ENCODE measurements at places on chromosomes 1 and 21.
A peak's percentile ranks its signal among the peaks of the same experiment; 100 is the strongest.

DNA sequence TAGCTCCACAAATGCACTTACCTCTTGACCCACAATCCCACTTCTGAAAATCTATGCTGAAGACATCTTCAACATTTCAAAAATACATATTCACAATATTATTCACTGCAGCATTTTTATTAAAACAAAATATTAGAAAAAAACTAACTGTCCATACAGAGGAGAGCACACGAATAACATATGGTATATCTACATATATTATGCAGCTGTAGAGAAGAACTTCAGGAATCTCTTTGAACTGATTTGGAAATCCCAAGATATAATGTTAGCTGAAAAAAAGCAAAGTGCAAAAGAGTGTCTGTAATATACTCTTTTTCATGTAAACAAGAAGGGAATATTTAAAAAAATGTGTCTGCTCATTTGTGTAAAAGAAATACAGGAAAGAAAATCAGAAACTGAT, 11.5 kb downstream of the IPO9 start:
- DNase-seq, result no peak

DNA sequence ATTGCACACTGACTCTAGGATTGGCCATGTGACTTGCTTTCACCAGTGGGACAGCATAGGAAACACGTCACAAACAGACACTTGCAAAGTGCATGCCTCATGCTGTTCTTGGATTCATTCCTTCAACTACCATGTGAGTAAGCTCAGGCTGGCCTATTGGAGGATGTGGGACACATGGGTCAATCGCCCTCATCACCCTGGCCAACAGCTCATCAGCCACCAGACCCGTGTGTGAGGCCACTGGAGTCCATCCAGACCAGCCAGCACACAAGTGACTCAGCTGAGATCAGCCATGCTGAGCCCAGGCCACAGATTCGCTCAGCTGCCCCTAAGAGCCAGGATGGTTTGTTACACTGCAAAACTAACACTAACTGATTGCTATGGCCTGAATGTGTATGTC, 216.1 kb upstream of the GRIK3 start:
- no peak for DNase-seq

DNA sequence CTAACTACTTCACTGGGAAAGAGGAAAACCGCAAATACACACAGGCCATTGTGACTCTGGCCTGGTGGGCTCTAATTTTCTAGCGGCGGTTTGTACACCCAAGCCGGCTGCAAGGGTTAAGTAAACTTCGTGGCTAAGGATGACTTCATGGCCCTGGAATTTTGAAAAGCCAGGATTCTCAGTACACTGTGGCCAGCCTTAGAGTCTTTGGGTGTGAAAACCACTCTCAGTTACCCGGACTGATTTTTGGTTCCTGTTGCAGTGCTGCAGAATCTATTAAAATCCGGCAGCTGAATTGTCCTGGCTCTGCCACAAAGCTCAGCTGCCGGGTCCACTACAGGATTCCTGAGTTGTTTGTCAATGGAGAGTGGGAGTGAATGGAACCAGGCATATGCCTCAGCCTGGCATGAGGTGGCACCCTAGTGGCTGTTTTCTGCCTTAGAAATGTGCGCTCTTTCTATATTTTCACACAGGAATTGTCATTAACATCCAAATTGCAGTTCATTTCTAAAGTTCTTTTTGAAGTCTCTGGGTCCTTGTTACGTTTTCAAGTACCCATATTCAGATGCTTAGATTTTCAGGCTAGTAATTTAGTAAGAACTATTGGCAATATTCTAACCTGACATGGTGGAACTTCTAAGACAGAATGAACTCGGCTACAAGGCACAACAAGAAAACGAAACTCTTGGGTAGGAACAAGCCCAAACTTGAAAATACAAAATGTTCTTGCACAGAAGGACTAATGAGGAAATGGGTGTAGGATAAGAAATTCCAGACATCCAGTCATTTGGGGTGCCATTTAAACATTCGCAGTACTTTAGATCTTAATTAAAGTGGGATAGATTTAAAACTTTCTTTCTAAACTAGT, 255.9 kb downstream of the NFIA start:
- DNase-seq, result peak; percentile 62

DNA sequence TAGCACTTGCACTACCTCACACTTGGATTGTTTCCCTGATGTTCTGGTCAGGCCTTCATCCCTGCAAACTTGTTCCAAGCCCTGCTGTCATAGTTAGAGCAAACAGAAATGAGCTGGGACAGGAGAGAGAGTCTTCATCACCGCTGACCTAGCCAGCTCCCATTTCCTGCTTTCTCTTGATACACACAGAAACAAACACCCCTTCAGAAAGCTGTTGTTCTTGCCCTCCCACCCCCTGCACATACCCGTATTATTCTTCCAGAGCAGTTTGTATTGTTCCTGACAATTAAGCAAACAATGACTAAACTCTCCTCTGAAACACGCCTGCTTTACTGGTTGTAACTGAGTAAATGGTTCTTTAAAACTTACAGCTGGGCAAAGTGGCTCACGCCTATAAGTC, 2.9 kb upstream of the SYT2 start:
- no peak for DNase-seq

DNA sequence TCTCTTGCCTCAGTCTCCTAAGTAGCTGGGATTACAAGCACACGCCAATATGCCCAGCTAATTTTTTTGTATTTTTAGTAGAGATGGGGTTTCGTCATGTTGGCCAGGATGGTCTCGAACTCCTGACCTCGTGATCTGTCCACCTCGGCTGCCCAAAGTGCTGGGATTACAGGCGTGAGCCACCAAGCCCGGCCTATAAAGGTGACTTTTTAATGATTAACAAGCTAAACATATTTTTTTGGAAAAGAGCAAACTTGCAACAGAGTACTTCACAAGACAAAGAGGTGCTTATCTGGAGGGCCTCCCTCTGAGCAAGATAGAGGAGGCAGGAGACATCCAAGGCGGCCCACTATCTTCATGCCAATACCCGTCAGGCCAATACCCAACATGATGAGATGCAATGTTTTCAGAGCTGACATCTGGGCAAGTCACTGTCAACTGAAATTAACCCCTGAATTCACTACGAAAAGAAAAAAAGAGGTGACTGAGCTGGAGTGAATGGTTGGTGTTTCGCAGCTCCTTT, 10.5 kb downstream of the BCAR3 start:
- DNase-seq, result no peak
